ENCODE measurements at places on chromosomes 7 and 10. TPM values are rescaled to one million over a fixed set of nuclear protein-coding genes. Genes with fewer than 3 reads are reported as not detected.

Gene ATG9B
- total RNA-seq = 7.1 TPM

Gene NKX1-2
- not detected for total RNA-seq

Gene TFR2
- 0.89 TPM for total RNA-seq

Gene CALCR
- total RNA-seq = not detected

Gene PSTK
- 7.5 TPM for total RNA-seq

Gene ELAPOR2
- 35.8 TPM for total RNA-seq

Gene OR2F2
- total RNA-seq = not detected

Gene C10orf62
- total RNA-seq = 0.25 TPM

Gene TMEM213
- total RNA-seq = not detected

GRCh38 chr10:101063050-101063525 is 1.3 kb downstream of the KAZALD1 start:
- DNase-seq = no peak

- no peak for DNase-seq
Measured at GRCh38 chr7:104967088-104967487, 46.9 kb upstream of the KMT2E start.

DNA sequence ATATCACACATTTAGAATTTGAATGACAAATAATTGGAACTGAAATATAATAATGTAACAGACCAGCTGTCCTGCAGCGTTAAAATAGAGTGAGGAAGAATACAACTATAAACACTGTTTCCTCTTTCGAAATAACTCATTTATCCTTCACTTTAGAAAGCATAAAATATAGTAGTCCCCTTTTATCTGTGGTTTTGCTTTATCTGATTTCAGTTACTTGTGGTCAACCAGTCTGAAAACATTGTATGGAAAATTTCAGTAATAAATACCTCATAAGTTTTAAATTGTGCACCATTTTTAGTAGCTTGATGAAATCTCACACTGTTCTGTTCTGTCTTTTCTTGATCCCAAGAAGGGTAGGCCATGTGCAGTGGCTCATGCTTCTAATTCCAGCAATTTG is 31.7 kb downstream of the POLR1F start:
- peak; percentile 73 for DNase-seq

DNA sequence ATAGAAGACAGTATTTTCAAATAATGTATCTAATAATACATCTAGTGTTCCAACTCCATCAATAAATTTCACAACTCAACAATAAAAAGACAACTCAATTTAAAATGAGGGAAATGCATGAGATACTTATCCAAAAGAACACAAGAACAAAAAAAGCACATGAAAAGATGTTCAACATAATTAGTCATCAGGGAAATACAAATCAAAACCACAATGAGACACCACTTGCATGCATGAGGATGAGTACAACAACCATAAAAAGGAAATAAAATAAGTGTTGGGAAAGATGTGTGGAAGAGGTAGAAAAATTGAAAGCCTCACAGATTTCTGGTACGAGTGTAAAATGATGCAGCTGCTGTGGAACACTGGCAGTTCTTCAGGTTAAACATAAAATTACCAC is 111.6 kb upstream of the PTPRZ1 start:
- DNase-seq = no peak

- peak; percentile 19 for DNase-seq
Measured at GRCh38 chr7:18626717-18627116, 131.2 kb downstream of the HDAC9 start.

GRCh38 chr10:31912898-31913850 is 15.5 kb downstream of the ARHGAP12 start:
- DNase-seq = peak; percentile 46

DNA sequence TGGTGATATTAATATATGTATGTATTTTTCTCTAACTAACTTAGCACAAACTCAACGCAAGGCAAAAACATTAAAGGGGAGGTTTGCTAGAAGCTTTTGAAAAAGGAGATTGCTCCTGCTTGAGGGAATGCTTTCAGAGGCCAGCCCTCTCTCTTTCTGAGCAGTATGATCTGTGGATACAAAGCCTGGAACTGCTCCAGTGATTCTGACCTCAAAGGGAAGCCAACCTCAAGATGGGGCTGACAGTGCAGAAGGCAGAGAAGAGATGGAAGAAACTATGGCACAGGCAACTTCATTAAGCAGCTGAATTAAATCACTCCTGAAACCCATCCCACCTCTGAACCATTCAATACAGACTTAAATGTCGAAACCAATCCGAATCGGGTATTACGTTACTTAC is 102.4 kb downstream of the USP6NL start:
- no peak for DNase-seq

DNA sequence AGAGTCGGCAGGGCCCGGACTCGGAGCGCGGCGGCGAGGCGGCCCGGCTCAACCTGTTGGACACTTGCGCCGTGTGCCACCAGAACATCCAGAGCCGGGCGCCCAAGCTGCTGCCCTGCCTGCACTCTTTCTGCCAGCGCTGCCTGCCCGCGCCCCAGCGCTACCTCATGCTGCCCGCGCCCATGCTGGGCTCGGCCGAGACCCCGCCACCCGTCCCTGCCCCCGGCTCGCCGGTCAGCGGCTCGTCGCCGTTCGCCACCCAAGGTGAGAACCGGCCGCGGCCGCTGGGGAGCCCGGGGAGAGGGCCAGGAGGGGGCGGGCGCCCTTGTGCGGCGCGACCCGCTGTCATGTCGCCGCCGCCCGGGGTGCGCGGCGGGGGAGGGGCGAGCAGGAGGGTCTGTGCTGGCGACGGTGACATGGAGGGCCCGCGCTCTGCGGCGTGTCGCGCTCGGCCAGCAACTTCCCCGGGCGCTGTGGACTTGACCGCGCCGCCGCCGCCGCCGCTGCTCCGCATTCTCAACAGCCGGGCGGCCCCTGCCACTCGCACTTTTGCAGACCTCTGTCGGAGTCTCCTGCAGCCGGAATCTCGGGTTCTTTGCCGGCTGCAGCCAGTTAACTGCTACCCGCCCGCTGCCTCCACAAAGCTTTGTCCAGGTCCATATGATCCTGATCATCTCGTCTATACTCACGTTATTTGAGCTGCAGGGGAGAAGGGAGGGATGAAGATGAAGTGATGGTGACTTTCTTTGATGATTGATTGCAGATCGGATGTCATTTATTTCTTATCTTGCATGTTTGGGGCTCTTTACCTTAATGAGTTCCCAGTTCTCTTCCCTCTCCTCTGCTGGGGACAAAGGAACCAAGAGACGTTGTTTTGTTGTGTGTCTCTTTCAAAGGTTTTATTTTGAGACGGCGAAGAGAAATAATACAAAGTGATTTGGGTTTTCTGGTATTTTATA is 869 bp downstream of the TRIM24 start:
- peak; percentile 88 for DNase-seq

GRCh38 chr10:47285381-47286115 is 14.4 kb upstream of the GDF10 start:
- DNase-seq = no peak

DNA sequence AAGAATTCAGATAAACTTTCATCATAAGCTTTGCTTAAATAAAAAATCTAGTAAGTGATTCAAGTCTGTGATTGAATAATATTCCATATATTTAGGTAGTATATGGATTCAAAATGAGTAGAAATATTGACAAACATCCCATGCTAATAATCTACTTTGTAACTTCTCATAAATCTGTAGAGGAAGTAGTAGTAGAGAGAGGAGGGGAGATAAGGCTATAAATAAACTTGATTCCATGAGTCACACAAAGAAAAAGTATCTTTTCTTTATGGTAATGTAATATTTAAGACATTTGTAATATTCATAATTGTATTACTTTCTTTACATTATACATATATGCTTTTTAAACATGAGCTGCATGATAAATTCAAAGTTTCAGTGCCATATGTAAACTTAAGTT is 25.6 kb upstream of the CD36 start:
- DNase-seq = peak; percentile 11

- peak; percentile 38 for DNase-seq
Measured at GRCh38 chr10:112896273-112896672, 53.8 kb upstream of the TCF7L2 start.

DNA sequence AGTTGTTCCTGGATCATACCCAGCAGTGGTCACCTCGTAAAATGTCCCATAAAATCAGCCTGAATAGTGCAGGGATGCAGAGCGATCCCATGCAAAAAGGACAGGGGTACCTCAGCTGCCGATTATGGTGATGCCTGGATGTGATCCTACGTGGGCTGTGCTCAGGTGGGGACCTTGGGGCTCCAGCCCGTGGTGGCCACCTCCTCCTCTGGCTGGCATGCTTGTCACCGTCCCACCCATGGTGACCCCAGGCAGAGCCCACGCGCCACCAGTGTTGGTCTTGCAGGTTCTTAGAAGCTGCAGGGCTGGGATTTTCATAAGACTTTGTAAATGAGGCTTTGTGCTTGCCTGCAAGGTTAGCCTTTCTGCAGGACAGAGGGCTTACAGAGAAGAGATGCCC is 97.2 kb downstream of the GLRX3 start:
- no peak for DNase-seq

DNA sequence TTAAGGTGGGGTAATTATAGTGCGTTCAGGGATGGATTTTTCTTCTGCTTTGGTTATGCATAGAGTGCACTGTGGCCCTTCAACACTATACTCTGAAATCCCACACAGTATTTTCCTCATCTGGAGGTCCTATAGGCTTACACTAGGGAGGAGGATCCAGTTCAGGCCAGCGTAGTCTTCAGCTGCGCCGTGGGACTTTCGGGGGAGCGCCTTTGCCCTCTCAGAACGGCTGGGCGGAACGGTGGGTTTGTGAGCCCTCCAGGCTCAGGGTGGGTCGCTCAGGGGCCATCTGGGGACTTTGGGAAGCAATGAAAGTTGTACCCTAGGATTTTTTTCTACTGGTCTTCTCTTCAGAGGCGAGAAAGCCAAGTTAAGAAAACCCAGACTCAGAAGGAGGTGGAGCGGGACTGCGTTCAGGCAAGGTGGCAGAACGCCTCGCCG is 652 bp upstream of the VPS26A start:
- DNase-seq = peak; percentile 83

DNA sequence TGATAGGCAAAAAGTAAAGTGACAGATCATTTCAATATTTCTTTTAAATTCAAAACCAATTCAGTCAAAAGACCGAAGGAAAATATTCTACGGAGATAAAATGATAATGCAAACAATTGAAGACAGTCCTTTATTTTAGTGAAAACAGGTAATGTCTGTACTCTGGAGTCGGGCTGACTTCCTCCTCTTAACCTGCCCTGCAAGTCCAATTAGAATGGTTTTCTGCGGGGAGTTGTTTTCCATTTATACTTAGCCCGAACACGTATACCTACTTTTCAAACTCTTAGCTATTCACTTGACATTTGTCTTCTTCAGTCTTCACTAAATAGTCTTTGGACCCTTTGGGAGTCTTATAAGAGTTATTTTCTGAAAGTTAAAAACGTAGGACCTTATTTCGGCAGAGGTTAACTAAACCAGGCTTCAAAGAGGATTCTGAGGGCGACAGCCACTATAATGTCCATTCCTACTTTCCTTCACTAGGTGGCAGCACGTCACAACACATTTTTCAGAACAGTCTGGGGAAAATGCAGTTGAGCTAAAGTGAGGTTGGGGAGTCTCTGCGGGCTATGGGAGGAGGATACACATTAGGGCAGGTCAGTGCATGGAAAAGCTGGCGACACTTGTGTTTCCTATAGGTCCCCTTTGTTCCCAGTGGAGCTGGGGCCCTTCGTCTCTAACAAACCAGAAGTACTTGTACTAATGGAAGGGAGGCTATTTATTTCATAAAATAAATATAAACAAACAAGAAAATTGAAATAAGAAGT is 472.0 kb downstream of the KCNMA1 start:
- DNase-seq = peak; percentile 72

- DNase-seq = no peak
Measured at GRCh38 chr10:121516093-121516865, 82.0 kb downstream of the FGFR2 start.

GRCh38 chr7:100825751-100826513 is 1.4 kb downstream of the EPHB4 start:
- DNase-seq = peak; percentile 53

DNA sequence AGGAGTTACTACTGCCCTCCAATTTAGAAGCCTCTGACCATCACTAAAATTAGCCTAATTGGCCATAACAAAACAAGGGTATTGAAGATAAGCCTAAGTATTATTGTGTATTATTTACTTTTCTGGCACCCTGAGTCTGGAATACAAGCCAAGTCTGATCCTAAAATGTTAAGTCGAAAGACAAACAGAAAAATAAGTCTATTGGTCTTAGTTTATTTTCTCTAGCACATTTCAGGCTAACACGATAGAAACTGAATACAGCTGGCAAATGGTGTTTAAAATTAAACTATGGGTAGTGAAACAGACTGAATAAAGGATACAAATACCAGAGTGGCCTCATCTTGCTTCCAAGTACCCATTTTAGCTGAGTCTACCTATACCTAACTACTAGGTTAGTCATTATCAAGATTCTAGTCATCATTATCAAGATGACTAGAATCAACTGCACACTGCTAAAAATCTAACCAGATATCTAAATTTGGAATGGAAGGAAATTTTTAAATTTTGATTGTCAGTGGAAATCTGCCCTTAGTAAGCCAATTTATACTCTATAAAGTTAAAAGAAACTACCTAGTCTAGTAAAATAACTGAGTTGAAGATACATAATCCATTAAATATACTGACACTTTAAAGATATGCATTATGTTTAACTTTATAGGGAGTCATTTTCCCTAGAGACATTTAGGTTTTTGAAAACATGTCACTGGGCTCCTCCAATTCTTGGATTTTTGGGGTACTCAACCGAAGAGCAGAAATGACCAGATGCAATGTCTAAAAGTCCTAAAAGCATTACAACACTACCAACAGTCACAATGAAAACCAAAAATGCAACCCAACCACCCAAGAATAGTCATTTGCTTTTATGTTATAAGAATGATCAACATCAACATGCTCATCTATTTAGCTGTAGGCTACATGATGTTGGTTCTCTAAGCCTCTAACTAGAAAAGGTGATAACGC is 80.9 kb downstream of the NT5C2 start:
- no peak for DNase-seq

GRCh38 chr7:128042012-128042411 is 10.8 kb upstream of the LRRC4 start:
- no peak for DNase-seq

- DNase-seq = no peak
Measured at GRCh38 chr7:132806834-132807233, 230.6 kb upstream of the PLXNA4 start.

- no peak for DNase-seq
Measured at GRCh38 chr10:78007172-78007571, 22.1 kb downstream of the POLR3A start.

GRCh38 chr7:35437619-35438275 is 183.8 kb upstream of the TBX20 start:
- DNase-seq = no peak

DNA sequence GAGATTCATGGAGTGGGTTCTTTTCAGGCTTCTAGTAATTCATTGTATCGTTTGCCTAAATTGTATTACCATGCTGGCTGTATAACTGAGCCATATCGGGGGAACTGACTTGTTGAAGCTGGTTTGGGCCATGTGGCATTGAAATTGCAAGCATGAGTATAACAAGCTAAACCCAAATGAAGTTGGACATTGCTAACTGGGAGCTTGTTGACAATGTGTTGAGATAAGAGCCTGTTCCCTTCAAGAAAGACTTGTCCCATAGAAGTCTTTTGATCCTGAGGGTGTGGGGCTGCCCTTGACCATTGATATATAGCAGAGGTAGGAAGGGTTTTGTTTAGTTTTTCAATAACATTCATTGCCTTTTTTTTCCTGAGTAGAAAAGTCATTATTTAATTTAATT is 156.0 kb downstream of the VTI1A start:
- peak; percentile 83 for DNase-seq

Measured in cardiac muscle cell (in vitro differentiated cells and primary cell).